ENCODE measurements at places on chromosomes 12 and 14. TPM values are rescaled to one million over a fixed set of nuclear protein-coding genes. Genes with fewer than 3 reads are reported as not detected.

The SNX6 gene
- 110 TPM for total RNA-seq

The GMPR2 gene
- 72.0 TPM for total RNA-seq

The MYL2 gene
- not detected for total RNA-seq

The ANKRD33 gene
- not detected for total RNA-seq

The SMIM41 gene
- not detected for total RNA-seq

The PRR4 gene
- total RNA-seq = not detected

The PTGER2 gene
- total RNA-seq = not detected

The WNT1 gene
- not detected for total RNA-seq

The CCDC196 gene
- not detected for total RNA-seq

The TSPAN8 gene
- 0.07 TPM for total RNA-seq

The ERP27 gene
- 3.6 TPM for total RNA-seq

The COQ6 gene
- 13.5 TPM for total RNA-seq

The AMN gene
- total RNA-seq = 2.0 TPM

The LRRK2 gene
- total RNA-seq = 0.34 TPM

The ADAMTS20 gene
- total RNA-seq = not detected

The TMEM52B gene
- total RNA-seq = not detected

The FBXO21 gene
- 84.4 TPM for total RNA-seq

The LRTM2 gene
- total RNA-seq = not detected

The SYT1 gene
- 0.14 TPM for total RNA-seq

The RAP1B gene
- 161 TPM for total RNA-seq

The CEBPE gene
- not detected for total RNA-seq

The CARMIL3 gene
- total RNA-seq = 0.34 TPM

The RPS6KA5 gene
- total RNA-seq = 5.5 TPM

The VRTN gene
- not detected for total RNA-seq

The ZC2HC1C gene
- total RNA-seq = 0.68 TPM
